Muscle of arm (tissue), 14 donors: ENCODE measurements at places on chromosomes 6 and 20.

DNA sequence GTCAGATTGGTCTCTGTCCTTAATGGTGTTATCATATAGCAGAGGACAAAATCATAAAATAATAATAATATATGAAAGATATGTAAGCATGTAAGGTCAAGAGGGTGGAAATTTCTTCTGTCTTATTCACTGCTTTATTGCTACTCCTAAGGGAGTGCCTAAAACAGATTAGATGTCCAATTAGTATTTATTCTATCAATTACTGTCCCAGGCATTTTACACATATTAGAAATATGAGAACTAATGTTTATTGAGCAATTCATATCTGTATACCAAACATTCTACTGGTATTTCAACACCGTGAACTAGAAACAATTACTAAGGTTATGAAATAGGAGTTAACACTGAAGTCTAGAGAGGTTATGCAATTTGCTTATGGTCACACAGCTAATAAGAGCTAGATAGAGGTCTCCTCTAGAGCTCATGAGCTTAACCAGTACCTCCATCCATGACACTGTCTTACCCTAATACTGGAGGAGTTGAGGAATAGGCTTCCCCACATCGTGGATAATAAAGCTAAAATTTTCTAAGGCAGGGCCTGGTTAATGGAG, 302.3 kb downstream of the PLCB1 start:
- DNase-seq = no peak

DNA sequence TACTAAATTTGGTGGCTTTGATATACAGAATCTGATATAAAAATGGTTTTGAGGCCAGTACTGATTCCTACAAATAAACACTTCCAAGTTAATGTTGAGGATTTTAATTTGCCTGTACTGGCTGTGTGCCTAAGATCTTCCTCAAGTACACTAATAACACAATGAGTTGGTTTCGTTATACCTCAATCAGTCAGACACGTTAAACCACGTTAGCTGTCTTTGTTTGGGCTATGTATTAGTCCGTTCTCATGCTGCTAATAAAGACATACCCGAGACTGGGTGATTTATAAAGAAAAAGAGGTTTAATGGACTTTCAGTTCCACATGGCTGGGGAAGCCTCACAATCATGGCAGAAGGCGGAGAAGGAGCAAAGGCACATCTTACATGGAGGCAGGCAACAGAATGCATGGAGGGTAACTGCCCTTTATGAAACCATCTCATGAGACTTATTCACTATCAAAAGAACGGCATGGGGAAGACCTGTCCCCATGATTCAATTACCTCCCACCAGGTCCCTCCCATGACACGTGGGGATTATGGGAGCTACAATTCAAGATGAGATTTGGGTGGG, 46.2 kb downstream of the NT5E start:
- no peak for DNase-seq

- no peak for DNase-seq
Measured at GRCh38 chr6:168034537-168034936, 37.1 kb downstream of the KIF25 start.

DNA sequence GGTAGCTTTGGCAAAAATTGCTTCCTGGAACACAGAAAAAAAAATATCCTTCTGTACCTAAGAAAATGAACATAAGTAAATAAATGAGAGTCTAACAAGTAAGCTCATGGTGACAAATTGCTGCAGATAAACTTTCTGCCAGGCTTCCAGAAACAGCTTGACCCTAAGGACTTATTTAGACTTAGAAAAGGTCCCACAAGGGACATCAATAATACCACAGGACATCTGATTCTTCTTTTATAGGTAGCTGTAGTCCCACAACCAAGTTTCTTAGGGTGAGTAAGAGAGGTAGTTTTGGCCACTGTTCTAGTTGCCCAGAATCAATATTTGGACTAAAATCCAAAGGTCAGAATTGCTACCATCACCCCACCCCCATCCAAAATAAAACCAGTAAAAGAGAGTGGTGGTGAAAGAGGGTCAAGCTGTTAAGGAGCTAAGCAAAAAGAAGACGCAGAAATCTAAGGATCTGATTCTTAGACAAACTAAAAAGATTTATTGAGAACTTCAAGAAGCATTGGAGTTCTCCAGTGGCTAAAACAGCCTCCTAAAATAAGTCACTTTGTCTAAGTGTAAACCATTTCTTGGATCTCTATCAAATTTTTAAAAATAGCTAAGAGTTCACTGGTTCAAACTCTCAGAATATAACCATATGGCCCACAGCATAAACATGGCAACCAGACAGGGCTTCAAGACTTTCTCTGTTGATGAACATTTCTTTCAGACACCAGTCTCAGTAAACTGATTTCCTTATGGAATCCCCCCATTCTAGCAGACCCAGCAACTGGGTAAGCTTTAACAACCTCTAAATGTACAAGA, 180.6 kb downstream of the PTPRK start:
- DNase-seq = no peak
